Uterus (tissue), 4 donors: ENCODE measurements at places on chromosomes 4 and X. TPM values are rescaled to one million over a fixed set of nuclear protein-coding genes. Genes with fewer than 3 reads are reported as not detected.

GRCh38 chr4:83589279-83589678 lies 53.4 kb downstream of the GPAT3 start:
- no peaks in the 10 kb centered on the region for H3K27me3 ChIP-seq
- H3K4me3 ChIP-seq = no peak overlapping the region
- no peak for DNase-seq
- no peaks in the 10 kb centered on the region for H3K36me3 ChIP-seq

- no peaks in the 10 kb centered on the region for H3K36me3 ChIP-seq
- no peaks in the 10 kb centered on the region for H3K27me3 ChIP-seq
- H3K4me1 ChIP-seq = no peaks in the 10 kb centered on the region
- no peak overlapping the region for H3K4me3 ChIP-seq
- no peak for DNase-seq
Measured at GRCh38 chrX:39975101-39975925, 122.4 kb downstream of the BCOR start.

The TEX13C gene
- total RNA-seq = not detected

The IL3RA gene
- total RNA-seq = 8.2 TPM

The DCHS2 gene
- 15.9 TPM for total RNA-seq

The IL1RAPL1 gene
- not detected for total RNA-seq
